ENCODE measurements at places on chromosomes 12 and 14. TPM values are rescaled to one million over a fixed set of nuclear protein-coding genes. Genes with fewer than 3 reads are reported as not detected.

Gene FERMT2
- 74.8 TPM for total RNA-seq

Gene WNT5B
- 74.3 TPM for total RNA-seq

Gene DEGS2
- not detected for total RNA-seq

Gene KIF26A
- total RNA-seq, result 0.17 TPM

Gene RPL41
- 3,059 TPM for total RNA-seq

Gene EML1
- total RNA-seq, result 11.3 TPM

Gene OTOGL
- total RNA-seq, result 0.17 TPM

Gene FITM1
- total RNA-seq, result not detected

Measured in bronchus fibroblast of lung (primary cell).